Right lobe of liver (tissue), 6 donors: ENCODE measurements at places on chromosomes 4 and X. TPM values are rescaled to one million over a fixed set of nuclear protein-coding genes. Genes with fewer than 3 reads are reported as not detected.

DNA sequence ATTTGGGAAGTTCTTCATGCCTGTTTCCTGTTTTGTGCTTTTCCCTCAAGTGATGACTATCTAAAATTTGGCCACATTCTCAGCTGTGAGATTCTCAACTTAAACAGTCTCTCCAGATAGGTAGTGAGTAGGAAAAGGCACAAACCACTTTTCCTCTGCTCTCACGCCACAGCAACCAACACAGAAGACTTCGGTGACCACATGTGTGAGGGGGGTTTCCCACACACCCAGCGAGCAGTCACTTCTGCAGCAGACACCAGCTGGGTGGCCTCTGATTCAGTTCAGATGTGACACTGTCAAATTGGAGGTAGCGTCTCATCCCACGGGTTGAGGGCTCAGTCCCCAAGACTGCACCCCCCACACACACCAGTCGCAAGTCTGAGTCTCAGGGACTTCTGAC is 25.1 kb upstream of the CLDN34 start:
- no peaks in the 10 kb centered on the region for H3K4me1 ChIP-seq
- no peaks in the 10 kb centered on the region for H3K36me3 ChIP-seq
- DNase-seq, result no peak
- H3K4me3 ChIP-seq, result no peak overlapping the region
- no peak overlapping the region for H3K27ac ChIP-seq

GRCh38 chr4:109925396-109925795 is 12.7 kb downstream of the EGF start:
- H3K4me1 ChIP-seq, result no peaks in the 10 kb centered on the region
- H3K36me3 ChIP-seq, result no peaks in the 10 kb centered on the region
- no peak overlapping the region for H3K4me3 ChIP-seq

DNA sequence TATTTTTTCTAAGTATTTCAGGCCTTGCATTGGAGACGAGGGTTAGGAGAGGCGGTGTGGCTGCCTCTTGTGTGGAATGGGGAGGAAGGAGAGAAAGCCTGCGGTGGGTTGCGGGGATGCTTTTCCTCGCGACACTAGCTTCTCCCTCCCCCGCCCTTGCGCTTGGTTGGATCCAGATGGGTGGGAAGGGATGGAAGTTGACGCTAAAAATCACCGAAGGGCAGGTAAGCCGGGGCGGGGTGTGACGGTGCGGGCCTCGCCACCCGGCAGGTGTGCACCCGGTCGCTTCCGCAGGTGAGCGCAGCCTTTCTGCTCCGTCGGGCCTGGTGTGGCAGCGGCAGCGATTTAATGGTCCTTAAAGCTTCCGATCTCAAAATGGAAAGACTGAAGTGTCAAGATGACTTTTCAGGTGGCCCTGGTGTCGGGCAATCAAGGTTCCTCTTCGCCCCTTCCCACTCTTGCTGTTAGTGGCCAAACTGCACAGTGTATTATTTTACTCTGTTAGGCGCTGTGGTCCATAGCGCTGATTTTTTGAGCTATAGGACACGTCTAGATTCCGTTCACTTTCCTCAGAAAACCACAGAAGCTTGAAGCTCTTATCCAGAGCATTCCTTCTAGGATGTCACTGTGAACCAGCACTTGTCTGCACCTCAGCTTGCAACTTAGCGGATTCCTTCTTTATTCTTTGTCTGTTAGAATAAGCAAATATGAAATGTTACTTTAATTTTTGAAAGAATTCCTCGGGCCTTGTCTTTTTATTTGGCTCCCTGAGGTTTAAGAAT is 765 bp downstream of the ENOPH1 start:
- H3K4me3 ChIP-seq, result peak overlapping the region; percentile 87
- peaks cover 11% of the 10 kb centered on the region for H3K36me3 ChIP-seq
- H3K4me1 ChIP-seq, result no peaks in the 10 kb centered on the region
- peak; percentile 61 for DNase-seq

GRCh38 chr4:38674258-38675144 is 10.5 kb downstream of the KLF3 start:
- peaks cover 66% of the 10 kb centered on the region for H3K4me1 ChIP-seq
- H3K4me3 ChIP-seq, result peak overlapping the region; percentile 25
- DNase-seq, result no peak
- H3K36me3 ChIP-seq, result no peaks in the 10 kb centered on the region
- H3K27me3 ChIP-seq, result no peaks in the 10 kb centered on the region

GRCh38 chrX:320126-320783 is 1.7 kb upstream of the GTPBP6 start:
- DNase-seq, result peak; percentile 63
- peak overlapping the region; percentile 91 for H3K4me3 ChIP-seq

DNA sequence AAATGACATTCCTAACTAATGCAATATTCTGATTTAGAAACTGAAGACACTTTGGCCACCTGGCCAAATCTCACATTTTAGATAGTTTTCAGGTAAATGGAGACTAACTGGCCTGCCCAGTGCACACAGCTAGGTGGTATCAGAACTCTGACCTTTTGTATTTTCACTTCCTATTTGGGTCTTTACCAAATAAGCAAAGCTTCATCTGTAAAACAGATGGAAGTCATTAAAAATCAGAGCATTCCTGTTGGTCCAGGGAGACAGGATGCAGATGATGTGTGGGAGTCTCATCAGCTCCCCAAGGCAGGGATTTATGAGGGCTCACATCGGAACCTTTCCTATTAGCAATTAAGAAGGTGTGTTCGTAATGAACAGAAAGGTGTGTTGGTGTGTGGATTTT is 57.7 kb downstream of the ARHGAP10 start:
- no peak overlapping the region for H3K4me3 ChIP-seq
- H3K4me1 ChIP-seq, result no peaks in the 10 kb centered on the region
- no peak for DNase-seq
- H3K27ac ChIP-seq, result no peak overlapping the region

- no peaks in the 10 kb centered on the region for H3K27me3 ChIP-seq
- no peak for DNase-seq
- H3K4me3 ChIP-seq, result no peak overlapping the region
- no peaks in the 10 kb centered on the region for H3K4me1 ChIP-seq
Measured at GRCh38 chrX:151393514-151393913, 3.5 kb upstream of the VMA21 start.

DNA sequence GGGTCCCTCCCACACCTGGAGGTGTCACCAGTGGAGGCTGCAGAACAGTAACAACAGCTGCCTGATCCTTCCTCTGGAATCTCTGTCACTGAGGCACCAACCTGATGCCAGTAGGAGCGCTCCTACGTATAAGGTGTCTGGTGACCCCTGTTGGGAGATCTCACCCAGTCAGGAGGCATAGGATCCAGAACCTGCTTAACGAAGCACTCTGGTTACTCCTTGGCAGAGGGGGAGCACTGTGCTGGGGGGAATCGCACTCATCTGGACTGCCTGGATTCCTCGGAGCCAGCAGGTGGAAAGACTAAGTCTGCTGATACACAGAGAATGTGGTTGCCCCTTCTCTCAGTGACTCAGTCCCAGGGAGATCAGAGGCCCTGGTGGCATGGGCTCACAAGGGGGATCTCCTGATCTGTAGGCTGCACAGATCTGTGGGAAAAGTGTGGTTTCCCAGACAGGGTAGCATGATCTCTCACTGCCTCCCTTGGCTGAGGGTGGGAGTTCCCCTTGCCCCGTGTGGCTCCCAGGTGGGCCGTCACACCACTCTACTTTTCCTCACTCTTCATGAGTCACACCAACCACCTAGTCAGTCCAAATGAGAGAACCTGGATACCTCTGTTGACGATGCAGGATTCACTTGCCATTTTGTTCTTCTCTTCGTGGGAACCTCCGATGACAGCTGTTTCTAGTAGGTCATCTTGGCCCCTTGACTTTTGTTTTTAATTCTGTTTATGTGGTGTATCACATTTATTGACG is 305.9 kb downstream of the IDS start:
- H3K4me3 ChIP-seq, result no peak overlapping the region
- no peak overlapping the region for H3K27ac ChIP-seq
- no peaks in the 10 kb centered on the region for H3K27me3 ChIP-seq
- no peaks in the 10 kb centered on the region for H3K4me1 ChIP-seq

- no peak for DNase-seq
- H3K4me3 ChIP-seq, result no peak overlapping the region
- H3K4me1 ChIP-seq, result peaks cover 44% of the 10 kb centered on the region
- H3K36me3 ChIP-seq, result no peaks in the 10 kb centered on the region
Measured at GRCh38 chr4:94472056-94472826, 20.5 kb downstream of the PDLIM5 start.

DNA sequence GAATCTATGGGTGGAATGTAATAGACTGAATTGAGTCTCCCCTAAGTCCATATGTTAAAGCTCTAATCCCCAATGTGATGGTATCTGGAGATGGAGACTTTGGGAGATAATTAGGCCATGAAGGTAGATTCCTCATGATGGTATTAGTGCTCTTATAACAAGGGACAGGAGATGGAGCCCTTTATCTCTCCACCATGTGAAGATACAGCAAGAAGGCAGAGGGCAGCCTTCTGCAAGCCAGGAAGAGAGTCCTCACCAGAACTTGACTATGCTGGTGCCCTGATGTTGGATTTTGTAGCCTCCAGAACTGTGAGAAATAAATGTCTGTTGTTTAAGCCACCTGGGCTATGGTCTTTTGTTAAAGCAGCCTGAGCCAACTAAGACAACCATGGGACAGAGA is 76.4 kb upstream of the F8A3 start:
- no peaks in the 10 kb centered on the region for H3K27me3 ChIP-seq
- DNase-seq, result no peak
- H3K4me1 ChIP-seq, result no peaks in the 10 kb centered on the region
- H3K36me3 ChIP-seq, result no peaks in the 10 kb centered on the region
- H3K27ac ChIP-seq, result no peak overlapping the region

DNA sequence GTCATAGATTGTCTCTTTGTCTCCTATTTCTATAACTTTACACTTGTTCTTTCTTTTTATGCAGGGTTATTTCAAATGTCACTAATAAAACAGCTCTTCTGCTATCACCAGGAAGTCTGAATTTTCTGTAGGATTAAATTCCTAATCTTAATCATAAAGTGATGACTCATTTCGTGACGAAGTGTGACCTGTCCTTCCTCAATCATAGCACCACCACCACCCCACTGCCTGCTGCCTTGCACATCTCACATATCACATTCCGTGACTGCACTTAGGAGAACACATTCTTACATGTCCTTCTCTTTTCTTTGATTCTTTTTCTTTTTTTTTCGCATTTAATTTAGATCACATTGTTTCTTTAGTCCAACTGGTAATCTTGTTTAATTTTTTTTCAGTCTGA is 57.7 kb upstream of the UGT2B7 start:
- no peak for DNase-seq
- no peaks in the 10 kb centered on the region for H3K36me3 ChIP-seq
- no peak overlapping the region for H3K4me3 ChIP-seq
- no peaks in the 10 kb centered on the region for H3K27me3 ChIP-seq

DNA sequence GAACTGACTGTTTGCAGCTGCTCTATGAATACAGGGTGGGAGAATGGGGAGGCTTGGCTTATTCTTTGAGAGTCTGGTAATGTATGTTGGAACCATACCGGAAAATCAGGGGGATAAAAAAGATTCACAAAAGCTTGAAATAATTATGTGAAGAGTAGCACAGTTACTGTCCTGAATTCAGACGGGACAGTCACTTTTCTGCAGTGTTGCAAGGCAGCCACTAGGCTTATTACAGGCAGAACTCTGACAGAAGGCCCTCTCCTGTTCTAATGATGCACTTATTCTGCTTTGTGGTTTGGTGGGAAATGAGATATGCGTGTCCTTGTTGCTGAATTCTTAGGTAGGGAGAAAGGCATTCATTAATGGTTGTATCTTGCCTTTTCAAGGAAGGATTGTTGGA is 37.2 kb downstream of the GUCY1B1 start:
- no peak overlapping the region for H3K4me3 ChIP-seq
- no peaks in the 10 kb centered on the region for H3K36me3 ChIP-seq
- peaks cover 7% of the 10 kb centered on the region for H3K4me1 ChIP-seq
- DNase-seq, result no peak

- H3K4me1 ChIP-seq, result no peaks in the 10 kb centered on the region
- H3K27me3 ChIP-seq, result no peaks in the 10 kb centered on the region
- H3K27ac ChIP-seq, result no peak overlapping the region
Measured at GRCh38 chrX:112901869-112902725, 61.5 kb upstream of the AMOT start.

DNA sequence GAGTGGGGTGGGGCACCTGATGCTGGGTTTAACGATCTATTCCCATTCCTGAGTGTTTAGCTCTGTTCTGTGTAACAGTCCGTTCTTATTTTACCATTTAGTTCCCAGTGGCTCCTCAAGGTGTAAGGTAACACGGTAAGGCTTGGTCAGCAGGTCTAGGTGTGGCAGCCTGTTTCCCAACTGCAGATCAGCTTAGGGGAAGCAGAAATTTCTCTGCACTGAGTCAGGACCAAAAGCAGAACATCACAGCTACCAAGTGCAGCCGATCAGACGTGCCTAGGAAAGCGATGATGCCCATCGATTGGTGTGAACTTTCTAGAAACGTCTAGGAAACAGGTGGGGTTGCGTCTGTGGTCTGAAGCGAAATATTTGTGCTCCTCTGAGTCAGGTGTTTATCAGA is 240.1 kb downstream of the STIM2 start:
- no peaks in the 10 kb centered on the region for H3K27me3 ChIP-seq
- no peak overlapping the region for H3K4me3 ChIP-seq
- no peaks in the 10 kb centered on the region for H3K36me3 ChIP-seq
- no peaks in the 10 kb centered on the region for H3K4me1 ChIP-seq

DNA sequence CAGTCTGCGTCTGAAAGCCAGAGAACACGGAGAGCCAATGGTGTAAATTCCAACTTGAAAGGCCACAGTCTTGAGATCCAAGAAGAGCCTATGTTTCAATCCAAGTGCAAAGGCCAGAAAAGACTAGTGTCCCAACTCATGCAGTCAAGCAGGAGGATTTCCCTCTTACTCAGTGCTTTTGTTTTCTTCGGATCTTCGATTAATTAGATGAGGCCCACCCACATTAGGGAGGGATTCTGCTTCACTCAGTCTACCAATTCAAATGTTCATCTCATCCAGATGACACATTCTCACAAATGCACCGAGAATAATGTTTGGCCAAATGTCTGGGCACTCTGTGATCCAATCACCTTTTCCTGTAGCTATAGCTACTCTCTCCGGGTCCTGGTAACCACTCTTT is 91.5 kb upstream of the S100G start:
- H3K36me3 ChIP-seq, result no peaks in the 10 kb centered on the region
- H3K4me3 ChIP-seq, result no peak overlapping the region
- H3K4me1 ChIP-seq, result peaks cover 4% of the 10 kb centered on the region
- DNase-seq, result no peak
- no peaks in the 10 kb centered on the region for H3K27me3 ChIP-seq

- no peak overlapping the region for H3K27ac ChIP-seq
- no peaks in the 10 kb centered on the region for H3K4me1 ChIP-seq
- no peaks in the 10 kb centered on the region for H3K27me3 ChIP-seq
- H3K36me3 ChIP-seq, result no peaks in the 10 kb centered on the region
Measured at GRCh38 chrX:46328133-46328532, 217.1 kb downstream of the ZNF674 start.

- H3K27ac ChIP-seq, result no peak overlapping the region
- no peaks in the 10 kb centered on the region for H3K4me1 ChIP-seq
- H3K36me3 ChIP-seq, result no peaks in the 10 kb centered on the region
- no peak overlapping the region for H3K4me3 ChIP-seq
- DNase-seq, result no peak
Measured at GRCh38 chrX:7269991-7270390, 122.0 kb upstream of the PUDP start.

MTMR8 gene
- total RNA-seq, result 0.56 TPM

ZNF81 gene
- total RNA-seq, result 3.6 TPM

CENPU gene
- total RNA-seq, result 1.3 TPM

FGG gene
- total RNA-seq, result 14,578 TPM

EREG gene
- total RNA-seq, result not detected

FRG2 gene
- not detected for total RNA-seq

FABP2 gene
- total RNA-seq, result not detected

CCDC120 gene
- total RNA-seq, result 6.4 TPM
